ENCODE measurements at places on chromosomes 13 and 19.

DNA sequence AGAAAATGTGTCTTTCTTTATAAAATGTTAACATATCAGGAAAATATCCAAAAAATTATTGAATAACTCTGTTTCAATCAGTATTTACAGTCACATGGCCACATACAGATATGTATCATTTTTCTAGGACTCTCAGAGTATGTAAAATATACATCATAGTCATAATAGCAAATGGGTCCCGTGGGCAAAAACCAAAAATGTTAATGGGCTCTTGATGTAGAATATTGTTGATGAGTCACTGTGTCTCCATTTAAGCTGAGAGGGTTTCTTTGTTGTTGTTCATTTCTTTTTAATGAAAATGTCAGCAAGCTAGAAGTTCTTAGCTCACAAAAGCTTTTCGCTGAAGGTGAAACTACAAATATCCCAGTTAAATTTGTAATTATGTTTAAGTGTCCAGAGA, 1713.1 kb upstream of the PCDH20 start:
- DNase-seq: no peak

DNA sequence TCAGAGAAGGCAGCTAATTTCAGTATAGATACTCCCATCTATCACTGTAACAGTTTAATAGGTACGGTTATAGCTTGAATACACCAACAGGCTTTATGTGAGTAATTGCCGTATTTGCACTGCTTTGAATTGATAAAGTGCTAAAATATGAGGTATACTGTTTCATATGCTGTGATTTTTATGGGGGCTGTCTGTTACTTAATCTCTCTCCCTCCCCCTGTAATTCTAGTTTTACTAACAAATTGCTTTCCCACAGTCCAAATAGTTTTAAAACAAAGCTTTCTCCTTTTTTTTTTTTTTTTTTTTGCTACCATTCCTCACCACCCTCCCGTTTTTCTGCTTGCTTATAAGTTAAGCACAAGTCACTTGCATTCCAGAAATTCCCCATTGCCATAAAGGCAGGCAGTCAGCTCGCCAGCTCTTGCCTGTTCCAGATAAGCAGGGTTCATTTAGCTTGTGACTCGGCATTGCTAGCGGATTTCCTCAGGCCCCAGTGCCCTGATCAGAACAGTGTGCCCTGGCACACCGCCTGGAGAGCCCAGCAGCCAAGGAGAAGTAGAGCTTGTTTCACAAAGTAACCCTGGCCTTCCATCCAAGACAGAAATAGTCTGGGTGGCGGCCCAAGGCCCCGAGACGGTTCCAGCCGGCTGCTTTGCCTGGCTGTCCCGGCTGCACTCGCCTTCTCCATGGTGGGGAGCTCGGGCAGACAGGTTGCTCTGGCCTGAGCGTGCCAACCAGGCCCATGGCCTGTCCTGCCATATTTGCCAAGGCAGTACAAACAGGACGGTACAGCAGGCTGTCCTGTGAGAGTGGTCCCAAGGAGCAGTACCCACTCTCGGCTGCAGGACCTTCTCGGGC, 43.5 kb upstream of the NPAS1 start:
- peak; percentile 90 for DNase-seq

DNA sequence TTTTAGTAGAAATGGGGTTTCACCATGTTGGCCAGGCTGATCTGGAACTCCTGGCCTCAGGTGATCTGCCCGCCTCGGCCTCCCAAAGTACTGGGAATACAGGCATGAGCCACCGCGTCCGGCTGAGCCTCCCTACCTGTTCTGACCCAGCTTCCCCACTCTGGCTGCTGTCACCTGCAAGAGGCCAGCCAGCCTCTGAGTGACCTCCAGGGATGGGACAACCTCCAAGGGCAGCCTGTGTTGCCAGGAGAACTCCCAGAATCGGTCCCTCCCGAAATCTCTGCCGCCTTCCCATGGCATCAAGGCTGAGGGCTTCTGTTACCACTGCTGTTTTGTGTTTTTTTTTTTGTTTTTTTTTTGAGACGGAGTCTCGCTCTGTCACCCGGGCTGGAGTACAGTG, 11.3 kb downstream of the CERS4 start:
- DNase-seq: no peak

DNA sequence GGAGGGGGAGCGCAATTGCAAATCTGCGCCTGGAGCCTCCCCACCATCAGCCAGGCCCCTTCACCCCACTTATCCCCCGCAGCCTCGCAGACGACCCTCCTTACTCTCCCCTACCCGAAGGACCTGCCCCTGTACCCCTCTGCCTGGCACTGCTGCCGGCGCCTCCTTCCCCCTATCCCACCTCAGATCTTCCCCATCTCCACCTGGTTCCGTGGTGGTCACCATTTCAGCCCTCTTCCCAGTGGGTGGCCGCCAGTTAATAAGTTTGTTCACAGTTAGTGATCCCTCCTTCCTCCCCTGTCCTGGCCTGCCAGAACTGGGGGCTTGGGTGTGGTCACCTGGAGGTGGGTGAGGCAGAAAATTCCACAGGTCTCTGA, 397 bp downstream of the SLC44A2 start:
- DNase-seq: no peak

DNA sequence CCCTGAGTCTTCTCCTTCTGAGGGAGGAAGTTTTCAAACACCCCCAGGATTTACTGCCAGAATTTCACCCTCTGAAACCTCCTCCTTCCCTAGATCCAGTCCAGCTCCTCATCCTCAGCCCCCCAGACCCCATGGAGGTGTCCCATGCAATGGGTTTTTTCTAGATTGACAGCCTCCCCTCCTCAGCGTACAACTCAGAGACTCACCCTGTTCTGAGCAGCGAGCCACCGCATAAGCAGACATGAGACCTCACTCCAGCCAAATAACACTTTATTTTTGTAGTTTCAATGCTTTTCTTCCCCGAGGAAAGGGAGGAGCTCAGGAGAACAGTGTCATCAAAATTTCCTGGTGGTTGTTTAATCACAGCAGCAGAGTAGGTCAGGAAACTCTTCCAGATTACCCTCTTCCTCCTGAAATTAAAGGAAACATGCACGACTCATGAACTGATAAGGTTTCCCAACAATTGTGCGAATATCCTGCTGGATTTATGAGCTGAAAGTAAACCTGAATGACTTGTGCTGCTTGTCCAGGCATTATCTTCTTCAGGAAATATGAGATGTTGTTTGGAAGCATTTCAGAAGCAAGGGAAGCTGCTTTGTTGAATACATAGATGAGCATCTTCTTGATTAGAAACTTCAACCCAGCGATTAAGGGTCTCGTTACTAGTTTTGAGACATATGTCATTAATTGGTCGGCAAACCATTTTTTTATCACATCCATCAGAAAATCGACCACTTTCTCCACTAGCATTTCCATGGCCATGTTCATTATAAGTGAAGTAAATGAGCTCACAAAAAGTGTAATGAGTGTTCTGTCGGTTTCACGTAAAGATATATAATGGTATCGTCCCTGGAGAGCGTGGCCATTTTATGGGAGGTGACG, 36.2 kb downstream of the ERICH4 start:
- no peak for DNase-seq

DNA sequence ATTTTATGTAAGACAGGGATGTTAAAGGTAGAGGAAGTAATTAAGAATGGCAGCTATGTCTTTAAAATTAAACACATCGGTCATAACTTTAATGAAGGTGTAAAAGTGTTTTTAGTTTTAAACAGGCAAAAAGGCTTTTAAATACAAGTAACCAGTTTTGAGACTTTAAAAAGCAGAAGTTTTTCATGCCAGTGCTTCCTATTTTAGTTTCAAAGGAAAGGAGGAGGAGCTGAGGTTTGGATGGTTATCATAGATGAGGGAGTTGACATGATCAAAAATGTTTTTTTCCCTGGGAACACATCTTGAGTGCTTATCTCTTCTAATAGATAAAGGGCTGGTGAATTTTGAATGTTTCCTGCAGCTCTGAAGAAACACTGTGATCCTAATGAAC, 42.9 kb downstream of the LRCH1 start:
- no peak for DNase-seq

DNA sequence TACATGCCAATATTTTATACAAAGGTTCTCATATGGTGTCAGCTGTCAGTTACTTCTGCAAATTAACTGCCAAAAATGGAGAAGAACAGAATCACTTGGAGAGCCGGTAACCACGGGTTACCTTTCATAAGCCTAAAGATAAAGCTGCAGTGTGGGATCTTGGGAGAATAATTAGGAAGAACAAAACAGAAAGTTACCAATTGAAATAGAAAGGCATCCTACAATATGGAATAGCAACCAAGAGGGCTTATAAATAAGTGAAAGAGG, 74.2 kb downstream of the TSHZ3 start:
- DNase-seq: no peak

DNA sequence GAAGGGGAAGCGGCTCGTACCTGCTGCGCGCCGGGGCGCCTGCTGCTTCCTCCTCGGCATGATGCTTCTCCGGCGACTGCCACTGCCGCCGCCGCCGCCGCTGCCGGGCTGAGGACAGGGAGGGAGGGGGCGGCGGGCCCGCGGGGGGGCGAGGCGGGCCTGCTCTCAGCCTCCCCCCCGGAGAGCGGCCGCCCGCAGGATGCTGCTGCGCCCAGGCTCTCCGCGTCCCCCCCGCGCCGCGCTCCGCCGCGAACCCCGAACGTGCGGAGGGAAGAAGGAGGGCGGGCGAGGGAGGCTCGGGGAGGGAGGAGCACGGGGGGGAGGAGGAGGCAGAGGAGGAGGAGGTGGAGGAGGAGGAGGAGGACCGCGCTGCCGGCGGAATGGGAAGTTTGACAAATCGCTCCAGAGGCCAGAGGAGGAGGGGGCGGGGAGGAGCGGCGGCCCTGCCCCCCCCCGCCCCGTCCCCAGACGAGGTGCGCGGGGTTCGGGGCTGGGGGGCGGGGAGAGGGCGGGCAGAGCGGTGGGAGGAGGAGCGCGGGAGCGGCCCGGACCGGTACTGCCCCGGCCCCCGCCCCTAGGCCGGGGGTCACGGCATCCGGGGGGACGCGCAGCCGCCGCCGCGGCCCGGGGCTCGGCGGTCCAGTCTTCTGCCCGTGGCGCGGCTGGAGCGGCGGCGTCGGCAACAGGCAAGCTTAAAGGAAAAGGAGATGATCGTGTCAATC, at the start of gene TSHZ3:
Gene TSHZ3 (minus strand): TSS at position 277 of the 722 bp plus-strand sequence. CDS start 217 bp downstream, at position 60.
- DNase-seq: peak; percentile 85

DNA sequence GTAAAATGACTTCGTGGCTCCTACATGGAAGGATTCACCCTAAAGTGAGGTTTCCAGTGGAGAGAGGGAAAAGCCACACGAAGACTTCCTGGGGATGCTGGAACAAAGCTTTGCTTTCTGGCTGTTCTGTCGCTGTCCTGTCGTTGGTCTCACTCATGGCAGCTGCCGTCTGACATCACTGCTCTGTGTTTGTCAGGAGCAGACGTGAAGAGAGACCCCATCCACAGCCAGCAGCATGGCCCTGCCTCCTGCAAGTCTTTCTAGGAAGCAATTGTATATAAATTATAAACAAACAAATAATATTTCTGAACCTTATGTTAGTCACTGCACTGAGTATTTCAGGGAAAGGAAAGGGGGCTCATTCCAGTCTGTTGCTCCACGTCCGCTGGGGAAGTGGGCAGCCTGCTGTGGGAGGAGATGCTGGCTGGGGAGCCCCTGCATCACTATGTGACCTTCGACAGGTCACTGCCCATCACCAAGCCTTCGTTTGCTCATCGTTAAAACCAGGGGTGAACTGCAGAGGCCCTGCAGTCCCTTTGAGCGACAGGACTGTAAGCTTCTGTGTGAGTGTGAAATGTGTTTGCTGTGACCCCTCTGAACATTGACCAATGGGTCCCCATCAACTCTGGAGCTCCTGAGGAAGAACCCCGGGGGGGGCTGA, 151.0 kb downstream of the DCT start:
- DNase-seq: no peak

DNA sequence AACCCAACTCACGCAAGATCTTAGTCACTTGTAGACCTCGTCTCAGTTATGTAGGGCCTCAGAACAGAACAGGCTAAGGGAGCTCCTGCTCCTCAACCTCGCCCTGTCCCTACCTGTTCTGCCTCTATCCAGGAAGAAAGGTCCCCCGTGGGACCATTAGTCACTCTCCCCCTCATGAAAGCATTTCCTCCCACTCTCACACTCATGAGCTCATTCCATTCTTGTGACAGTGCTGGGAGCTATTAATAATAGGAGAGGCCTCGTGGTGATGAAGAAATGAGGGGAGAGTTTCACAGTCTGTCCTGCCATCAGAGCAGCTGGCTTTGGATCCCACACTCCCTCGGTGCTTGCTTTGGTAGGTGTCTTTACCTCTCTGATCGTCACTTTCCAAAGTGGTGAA, 10.2 kb downstream of the PPP2R1A start:
- peak; percentile 72 for DNase-seq

GRCh38 chr13:70816853-70817252, 708.6 kb upstream of the KLHL1 start:
- no peak for DNase-seq

All from AG08396 (cell line).